Cerebellum (tissue), 4 donors: ENCODE measurements at places on chromosomes 5 and 9. TPM values are rescaled to one million over a fixed set of nuclear protein-coding genes. Genes with fewer than 3 reads are reported as not detected.

DNA sequence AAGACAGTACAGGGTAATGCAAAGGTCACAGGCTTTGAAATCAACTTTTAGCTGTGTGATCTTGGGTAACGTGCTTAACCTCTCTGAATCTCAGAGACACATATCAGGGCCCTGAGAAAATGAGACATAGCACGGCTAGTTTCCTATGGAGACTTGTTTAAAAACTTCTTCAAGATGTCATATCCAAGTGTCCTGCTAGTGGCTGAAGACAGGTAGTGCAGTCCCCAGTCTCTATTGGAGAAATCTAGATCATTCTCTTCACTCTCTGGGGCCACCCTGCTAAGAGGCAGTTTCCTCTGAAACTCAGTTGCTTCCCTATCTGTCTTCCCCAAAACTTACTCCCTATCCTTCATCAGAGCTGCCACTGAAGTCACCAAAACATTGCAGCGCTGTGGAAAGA lies 30.3 kb upstream of the GRXCR2 start:
- no peak for DNase-seq

GRCh38 chr5:69404659-69405330 lies 10.1 kb upstream of the MARVELD2 start:
- DNase-seq, result no peak

DNA sequence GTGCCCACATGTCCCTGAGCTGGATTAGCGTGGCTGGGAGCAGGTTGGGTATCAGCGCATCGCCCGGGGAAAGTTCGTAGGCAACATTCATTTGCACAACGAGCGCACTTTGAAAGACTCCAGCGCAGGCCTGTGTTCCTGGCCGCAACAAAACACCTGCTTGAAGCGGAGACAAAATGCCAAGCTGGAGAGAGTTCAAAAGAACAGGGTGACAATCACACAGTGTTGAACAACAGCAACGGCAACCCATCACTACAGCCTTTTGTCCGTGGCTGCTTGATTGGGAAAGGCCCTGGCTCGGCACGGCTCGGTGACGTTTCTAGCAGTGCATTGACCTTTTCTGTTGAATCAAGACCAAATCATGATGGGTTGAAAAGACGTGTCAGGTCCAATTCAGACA lies 336.3 kb downstream of the IRX1 start:
- DNase-seq, result no peak

DNA sequence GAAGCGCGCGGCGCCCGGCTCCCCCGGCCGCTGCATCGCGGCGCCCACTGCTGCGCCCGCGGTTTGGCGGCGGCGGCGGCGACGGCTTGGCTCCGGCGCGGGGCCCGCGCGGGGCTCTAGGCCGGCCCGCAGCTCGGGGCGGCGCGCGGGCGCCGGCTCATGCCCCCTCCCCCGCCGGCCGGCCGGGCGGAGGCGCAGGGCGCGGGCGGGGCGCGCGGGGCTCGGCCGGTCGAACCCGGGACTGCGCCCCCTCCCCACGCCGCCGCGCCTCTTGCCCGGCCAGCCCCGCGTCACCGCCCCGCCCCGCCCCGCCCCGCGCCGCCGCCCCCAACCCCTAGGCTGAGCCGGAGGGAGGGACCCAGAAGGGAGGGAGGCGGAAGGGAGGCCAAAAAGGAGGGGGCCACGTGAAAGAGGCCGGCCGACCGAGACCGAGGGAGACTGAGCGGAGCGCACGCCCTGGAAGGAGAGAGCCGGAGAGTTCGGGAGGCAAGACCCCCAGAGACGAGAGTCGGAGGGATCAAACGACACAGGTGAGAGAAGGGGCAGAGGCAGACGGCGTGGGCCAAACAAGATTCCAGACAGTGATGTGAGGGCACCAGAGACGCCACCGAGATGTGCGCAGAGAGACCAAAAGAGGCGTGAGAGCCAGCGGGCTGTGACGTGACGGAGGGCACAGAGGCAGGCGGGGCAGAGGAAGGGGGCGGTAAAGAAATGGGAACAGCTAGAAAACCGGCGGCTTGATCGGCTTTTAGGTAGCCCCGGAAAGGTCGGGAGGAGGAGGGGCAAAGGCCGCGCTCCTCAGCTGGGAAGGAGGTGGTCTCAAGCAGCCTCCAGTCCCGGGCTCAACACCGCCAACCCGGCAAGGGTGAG lies at the start of gene BARX1:
BARX1 (minus strand) TSS at position 245 of the 870 bp plus-strand sequence; CDS start at position 36, 209 bp downstream.
- DNase-seq, result no peak

DNA sequence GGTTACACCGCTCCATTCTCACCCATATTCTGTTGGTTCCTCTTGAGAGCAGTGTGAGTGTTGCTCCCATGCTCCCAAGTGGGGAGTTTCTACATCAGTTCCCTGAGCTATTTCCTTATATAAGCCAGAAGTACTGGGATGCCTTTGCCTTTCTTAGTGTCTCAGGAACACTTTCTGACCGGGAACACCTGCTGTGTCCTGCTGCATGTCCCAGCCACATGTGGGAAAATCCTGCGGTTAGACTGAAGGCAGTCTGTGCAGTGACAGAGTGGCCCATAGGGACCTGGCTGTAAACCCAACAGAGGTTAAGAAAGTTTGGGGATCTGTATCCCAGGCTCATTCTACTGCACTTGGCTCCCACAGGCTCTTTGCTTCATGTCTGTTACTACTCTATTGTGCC lies 126.0 kb downstream of the EGFLAM start:
- no peak for DNase-seq

DNA sequence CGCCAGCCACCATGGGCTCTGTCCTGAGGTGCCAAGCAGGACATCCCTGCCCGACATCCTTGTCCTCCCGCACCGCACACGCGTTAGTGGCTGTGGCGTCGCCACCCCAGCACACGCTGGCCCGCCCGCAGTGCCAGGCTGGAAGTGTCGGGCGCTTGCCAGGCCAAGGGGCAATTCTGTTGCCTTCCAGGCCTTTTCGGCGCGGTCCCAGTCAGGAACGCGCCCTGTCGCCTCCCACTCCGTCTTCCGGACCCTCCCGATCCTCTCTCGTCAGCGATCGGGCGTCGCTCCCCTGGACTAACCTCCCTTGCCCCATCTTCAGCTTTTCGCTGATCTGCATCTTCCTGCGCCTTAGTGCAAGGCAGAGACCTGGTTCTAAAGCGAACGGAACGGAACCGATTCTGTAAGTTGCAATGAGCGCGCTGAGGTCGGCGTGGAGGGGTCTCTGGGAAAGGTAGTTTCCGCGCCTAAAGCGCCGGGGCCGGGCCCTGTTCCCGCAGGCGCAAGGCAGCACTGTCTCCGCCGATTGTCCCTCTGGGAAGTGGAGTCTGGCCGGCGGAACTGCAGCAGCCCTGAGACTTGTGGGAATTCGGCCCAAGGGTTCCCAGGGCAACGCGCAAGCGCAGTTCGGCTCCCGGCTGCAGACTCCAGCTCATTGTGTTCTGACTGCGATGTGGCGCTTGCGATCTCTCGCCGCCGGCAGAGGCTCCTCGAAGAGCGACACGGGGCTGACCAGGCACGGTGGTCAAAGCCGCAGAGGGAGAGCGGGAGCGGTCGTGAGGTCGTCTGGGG lies at the start of gene ZNF454:
ZNF454 (plus strand) TSS at position 630 of the 792 bp plus-strand sequence. CDS start 1,594 bp downstream, outside the sequence.
- DNase-seq, result peak; percentile 96

DNA sequence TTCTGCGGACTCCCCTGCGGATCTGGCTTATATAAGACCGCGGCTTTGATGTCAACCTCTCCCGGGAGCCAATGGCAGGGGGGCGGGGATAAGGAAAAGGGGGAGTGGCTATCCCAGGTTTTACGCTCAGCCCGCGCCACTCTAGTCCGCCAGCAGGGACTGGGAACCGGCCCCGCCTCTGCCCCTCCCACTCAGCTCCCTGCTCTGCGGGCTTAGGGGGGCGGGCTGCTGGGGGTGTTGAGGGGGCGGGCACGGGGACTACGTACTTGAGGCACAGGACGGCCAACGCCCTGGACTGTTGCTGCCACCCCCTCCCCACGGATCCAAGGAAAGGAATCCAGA lies at the start of gene HAND1:
HAND1 (minus strand) TSS at position 4 of the 342 bp plus-strand sequence. CDS start 219 bp downstream, outside the sequence.
- DNase-seq, result no peak

GRCh38 chr5:137078171-137078665 lies 420.9 kb downstream of the SPOCK1 start:
- no peak for DNase-seq

DNA sequence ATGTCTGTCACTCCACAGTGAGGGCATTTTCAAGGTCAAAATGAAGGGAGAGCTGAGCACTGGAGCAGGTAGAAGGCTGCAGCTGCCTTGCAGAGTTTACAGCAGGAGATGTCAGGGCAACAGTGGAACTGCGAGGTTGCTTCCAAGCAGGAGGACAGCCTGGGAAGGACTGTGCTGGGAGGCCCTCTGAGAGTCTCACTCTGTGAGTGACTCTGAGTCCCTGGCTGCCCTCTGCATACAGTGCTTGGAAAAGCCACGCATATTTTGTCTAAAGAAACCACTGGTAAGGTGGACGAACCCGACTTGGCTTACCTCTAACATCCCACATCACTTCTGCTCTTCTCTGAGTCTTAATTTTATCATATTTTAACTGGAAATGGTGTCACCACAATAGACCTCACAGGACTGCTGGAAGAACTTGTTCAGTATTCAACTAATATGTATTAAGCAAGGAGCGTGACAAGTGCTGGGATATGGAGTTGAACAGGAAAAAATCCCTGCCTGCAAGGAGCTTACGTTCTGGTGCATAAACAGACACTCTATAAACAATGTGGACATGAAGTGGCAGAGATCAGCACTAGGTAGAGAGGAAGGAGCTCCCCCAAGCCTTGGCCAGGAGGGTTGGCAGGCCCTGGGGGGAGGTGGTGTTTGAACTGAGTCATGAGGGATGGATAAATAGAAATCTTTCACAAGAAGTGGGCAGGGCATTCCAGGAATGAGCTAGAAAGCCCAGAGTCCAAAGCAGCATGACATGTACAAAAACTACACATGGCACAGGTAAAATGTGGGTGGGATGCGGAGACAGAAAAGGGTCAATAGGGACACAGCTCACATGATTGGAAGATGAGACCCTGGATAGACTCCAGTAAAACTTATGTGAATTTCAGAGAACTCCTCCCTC lies 64.0 kb upstream of the FOXE1 start:
- no peak for DNase-seq

- no peak for DNase-seq
These were observed 318.3 kb downstream of the AGTPBP1 start for GRCh38 chr9:85423422-85423821.

- DNase-seq, result no peak
These were observed 568.3 kb downstream of the CSNK1G3 start for GRCh38 chr5:124080256-124080655.

DNA sequence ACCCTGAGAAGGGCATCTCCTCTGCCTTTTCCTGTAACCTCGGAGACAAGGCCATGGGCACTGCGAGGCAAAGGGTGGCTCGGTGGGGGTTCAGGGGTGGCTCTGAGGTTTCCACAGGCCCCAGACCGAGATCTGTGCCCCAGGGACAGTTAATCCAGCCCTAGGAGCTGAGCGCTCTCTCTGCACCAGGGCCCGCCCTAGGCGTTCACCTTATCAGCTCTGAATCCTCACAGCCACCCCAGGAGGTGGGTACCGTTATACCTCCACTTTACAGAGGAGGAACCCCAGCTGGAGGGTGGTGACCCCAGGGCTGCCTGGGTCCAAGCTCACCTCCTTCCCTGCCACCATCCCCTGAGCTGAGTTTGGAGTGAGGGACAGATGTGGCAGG lies 2.3 kb upstream of the ENG start:
- DNase-seq, result no peak

GRCh38 chr9:93958819-93959682 lies 3.9 kb upstream of the BARX1 start:
- DNase-seq, result no peak

DNA sequence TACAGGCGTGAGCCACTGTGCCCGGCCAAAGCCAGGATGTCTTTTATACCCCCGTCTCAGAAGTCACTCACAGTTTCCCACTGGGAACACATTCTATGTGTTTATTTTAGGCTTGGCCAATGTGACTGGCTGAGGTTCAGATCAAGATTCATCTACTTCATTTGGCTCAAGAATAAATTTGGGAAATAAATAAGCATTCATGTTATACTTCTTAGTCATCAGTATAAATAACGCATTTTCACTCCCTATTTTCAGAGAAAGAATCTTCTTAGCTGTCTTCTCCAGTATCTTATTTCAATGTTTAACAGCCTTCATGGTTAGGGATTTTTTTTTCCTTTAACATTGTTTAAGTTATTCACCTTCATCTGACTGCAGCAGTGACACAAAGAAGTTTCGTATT lies 11.8 kb downstream of the S100Z start:
- no peak for DNase-seq

SEMA4D gene
- 18.4 TPM for total RNA-seq

AGXT2 gene
- not detected for total RNA-seq

PCA3 gene
- 1.2 TPM for total RNA-seq

SAPCD2 gene
- 4.7 TPM for total RNA-seq
